ENCODE measurements at places on chromosomes 3 and 15.

- DNase-seq: no peak
These were observed at the start of gene CALML4 for GRCh38 chr15:68204776-68205557. TSS of gene CALML4 (minus strand) at chr15:68205332. CDS start at chr15:68205247, 85 bp downstream.

GRCh38 chr15:31333119-31333518 lies 6.5 kb downstream of the KLF13 start:
- DNase-seq: no peak

DNA sequence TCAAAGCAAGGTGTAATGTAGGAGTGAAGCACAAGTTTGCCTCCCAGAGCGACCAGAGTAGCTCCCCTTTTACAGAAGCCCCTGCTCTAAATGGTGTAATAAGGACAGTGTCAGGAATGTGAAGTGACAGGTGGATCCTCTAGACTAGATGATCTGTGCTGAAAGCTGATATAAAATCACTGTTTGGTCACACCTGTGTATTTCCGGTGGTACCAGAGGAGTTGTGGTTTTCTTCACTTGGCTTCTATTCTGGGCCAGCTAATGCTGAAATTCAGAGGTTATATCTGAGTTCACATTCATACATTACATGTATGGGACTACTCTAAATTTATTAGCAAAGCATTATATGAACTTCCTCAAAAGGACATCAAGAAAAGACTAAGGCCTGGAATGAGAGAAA lies 117.4 kb downstream of the IL1RAP start:
- no peak for DNase-seq

- no peak for DNase-seq
These were observed 85.5 kb downstream of the FOXP1 start for GRCh38 chr3:71497971-71498444.

DNA sequence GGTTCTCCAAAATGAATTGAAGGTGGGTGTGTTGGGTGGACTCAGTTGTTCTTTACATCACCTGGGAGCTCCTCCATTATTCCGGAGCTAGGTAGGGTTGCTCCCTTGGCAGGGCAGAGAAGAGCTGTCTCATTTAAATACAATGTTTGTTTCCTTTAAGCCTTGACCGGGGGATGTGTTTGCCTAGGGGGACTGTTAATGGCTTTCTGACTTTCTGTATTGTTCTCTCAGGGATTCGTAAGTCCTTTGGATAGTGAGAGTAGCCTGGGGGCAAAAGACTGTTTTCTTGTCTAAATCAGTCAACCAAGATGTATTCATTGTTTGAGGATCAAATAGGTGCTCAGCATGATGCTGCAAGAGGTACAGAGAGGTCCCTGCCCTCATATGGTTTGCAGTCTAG lies 71.1 kb downstream of the CDAN1 start:
- no peak for DNase-seq

DNA sequence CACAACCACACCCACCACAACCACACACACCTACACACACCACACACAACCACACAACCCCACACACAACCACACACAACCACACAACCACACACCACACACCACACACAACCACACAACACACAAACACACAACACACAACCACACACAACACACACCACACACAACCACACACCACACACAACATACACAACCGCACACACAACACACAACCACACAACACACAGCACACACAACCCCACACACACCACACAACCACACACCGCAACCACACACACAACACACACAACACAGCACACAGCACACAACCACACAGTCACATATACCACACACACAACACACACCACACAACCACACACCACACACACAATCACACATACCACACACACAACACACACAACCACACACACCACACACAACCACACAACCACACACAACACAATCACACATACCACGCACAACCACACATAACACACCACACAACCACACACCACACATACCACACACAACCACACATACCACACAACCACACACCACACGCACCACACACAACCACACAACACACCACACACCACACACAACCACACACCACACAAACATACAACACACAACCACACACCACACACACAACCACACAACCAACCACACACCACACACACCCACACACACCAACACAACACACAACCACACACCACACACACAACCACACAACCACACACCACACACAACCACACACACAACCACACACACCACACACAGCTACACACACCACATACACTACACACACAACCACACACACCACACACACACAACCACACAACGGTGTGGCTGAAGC lies 23.7 kb downstream of the CPN2 start:
- DNase-seq: no peak

- no peak for DNase-seq
These were observed 52.5 kb downstream of the RAB11A start for GRCh38 chr15:65921780-65922179.

DNA sequence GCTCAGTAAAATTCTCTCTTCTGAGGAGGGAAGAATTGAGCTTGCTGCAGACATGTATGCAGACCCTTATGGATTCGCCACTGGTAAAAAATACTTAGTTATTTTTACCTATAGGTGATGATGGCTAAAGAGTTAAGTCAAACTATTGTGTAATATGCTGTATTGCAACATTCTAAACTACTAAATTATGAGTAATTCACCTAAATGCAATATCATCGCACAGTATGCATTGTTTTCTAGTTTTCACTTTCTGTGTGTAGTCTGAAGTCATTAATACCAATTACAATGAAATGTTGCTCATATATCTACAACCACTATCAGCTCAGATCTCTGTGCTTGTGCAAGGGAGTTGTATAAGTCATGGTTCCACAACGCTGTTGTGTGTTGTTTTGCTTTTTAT lies 48.7 kb upstream of the ROBO2 start:
- no peak for DNase-seq

DNA sequence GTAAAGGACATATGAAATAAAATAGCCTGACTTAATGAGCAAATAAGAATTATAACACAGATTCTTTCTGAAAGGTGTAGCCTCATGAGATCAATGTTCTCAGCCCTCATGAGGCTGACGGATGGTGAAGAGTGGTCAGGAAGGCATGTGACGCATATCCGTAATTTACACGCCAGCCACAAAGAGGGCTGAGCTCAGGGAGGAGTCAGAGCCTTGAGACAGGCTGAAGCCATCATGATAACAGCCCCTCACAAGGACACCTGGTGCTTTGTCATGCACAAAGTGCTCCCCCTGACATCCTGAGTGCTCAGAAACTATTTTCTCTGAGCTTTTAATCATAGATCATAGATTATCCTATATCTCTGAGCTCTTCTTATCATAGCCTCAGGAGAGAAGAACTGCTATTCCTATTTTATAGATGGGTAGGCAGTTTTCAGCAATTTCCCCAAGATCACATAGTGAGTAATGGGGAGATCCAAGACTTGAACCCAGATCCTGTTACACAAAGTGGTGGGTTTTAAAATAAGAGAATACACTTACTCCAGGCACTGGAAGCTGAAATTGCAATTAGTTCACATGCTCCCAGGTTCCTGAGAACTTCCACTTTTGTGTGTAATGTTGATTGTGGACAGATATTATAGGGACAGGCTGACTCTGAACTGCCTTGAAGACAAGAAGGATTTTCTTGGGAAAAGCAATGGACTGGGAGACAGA lies 267.1 kb downstream of the RPLP1 start:
- DNase-seq: no peak

GRCh38 chr3:64209866-64210621 lies 15.2 kb downstream of the PRICKLE2 start:
- DNase-seq: no peak

DNA sequence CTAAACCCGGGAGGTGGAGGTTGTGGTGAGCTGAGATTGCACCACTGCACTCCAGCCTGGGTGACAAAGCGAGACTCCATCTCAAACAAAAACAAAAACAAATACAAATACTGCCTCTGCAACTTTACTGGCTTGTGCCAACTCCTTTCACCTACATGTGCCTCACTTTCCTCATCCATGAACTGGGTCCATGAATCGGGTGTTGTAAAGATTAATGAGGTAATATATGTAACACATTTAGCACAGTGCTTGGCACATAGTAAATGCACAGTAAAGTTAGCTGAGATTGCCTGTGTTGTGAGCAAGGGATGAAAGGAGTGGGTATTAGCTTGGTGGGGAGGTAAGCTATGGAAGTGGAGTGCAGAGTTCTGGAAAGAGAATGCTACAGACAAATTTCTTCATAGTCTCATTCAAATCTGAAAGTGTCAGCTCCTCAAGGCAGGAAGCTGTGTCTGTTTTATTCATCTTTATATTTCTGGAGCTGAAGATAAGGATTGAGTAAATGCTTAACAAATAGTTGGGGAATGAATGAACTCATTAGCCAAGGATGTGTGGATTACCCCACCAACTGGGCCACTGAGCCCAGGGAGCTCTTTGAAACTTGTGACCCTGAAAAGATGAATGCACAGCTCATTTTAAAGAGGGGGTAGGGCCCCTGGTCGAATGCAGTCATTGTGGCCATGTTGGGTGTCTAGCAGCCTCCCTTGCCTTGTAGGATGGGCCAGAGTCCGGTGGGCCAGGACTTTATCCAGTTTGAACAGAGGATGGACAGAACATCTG lies 7.7 kb upstream of the CDCP1 start:
- no peak for DNase-seq

DNA sequence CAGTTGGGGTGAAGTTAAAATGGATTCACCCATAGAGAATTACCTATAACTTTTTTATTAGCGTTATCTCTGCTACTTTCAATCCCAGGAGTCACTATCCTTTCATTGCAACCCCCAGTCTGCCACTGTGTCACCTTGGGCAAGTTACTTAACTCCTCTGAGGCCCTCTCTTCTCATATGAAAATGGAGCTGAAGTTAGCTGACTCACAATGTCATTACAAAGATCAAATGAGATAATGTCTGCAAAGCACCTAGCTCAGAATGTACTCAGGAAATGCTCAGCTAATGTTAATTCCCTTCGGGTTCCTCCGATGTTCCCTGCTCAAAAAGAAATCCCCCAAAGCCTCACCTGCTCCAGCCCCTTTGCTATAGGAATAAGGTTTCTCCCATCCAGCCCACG lies 50.0 kb downstream of the TRIM42 start:
- DNase-seq: no peak

DNA sequence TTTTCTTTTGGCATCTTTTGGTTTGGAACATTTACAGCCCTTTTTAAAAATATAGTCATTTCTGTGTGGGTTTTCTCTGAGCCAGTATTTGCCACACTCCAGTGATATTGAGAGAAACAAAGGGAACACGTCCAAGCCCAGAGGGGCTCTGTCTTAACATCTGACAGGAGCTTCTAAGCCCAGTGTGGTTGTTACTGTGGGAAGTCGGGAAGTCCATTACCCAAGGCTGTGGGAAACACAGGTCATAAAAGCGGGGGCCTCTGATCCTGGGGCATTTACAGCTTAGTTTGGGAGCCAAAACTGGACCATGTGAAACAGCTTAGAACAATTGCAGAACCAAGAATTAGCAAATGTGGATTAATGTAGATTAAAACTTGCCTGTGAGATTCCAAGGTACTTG lies 123.0 kb downstream of the PTPRG start:
- DNase-seq: no peak

GRCh38 chr3:37726525-37727290 lies 135.0 kb upstream of the CTDSPL start:
- no peak for DNase-seq

GRCh38 chr3:126928921-126929474 lies 53.9 kb upstream of the PLXNA1 start:
- DNase-seq: no peak
